CD8-positive, alpha-beta T cell (primary cell): ENCODE measurements at places on chromosomes 2 and 18.

GRCh38 chr18:61085036-61085435 lies 248.2 kb upstream of the CDH20 start:
- no peak for DNase-seq

GRCh38 chr18:52219102-52219501 lies 120.9 kb upstream of the DCC start:
- no peak for DNase-seq

DNA sequence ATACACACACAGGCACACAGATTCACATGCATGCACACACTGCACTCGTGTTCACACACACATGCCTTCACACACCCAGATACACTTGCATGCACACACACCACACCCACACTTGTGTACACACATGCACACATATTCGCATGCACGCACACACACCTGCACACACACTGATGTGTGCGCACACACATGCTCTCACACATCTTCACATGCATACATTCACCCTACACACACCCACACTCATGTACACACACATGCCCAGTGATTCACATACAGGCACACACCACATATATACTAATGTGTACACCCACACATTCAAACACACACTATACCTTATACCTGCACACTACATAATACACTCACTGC lies 181.6 kb downstream of the LOXHD1 start:
- DNase-seq, result no peak

DNA sequence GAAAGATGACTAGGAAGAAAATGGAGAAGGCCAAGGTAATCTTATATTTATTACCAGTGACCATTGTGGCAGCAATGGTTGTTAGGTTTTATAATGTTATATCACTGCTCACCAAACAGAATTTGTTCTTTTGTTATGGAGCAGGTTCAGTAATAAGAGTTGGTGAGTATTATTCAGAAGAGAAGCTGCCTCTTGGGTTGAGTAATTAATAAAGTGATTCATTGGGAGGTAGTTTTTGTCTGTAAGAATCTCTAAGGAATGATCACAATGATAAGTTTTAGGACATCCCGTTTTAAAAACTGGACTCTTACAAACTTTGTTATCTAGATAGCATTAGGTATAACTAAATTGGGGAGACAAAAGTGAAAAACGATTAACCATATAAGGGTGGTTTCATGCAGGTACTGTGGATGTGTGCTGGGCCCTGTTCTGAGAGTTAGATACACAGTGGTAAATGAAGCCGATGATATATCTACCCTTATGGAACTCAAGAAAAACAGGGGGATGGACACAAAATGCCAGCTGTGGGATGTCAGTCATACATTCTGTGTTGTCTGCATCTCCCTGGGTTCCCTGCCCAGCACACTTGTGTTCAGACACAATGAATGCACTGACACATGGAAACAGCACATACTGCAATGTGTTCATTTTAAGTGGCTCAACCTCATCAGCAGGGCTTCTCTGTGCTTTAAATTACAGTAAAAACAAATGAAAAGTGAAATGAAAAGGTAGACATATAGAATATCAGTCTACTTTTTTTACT lies 7.5 kb downstream of the MAP4K4 start:
- DNase-seq, result no peak

DNA sequence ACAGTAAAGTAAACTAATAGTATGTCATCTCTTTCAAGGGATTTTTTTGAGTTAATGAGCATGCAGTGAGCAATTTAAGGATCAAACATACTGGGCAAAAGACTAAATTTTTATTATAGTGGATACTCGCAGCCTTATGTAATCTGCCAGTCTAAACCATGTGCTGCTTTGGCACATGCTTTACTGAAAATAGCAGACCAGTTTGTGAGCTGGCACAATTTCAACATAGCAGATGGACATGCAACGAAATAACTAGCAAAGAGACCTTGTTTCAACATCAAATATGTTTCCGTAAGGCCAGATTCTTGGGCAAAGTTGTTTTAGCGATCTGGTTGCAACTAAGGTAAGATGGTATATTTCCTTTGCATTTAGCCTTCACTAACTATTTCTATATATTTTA lies 807.3 kb downstream of the NR4A2 start:
- no peak for DNase-seq

GRCh38 chr2:146412625-146413024 lies 1432.2 kb upstream of the ACVR2A start:
- DNase-seq, result no peak

DNA sequence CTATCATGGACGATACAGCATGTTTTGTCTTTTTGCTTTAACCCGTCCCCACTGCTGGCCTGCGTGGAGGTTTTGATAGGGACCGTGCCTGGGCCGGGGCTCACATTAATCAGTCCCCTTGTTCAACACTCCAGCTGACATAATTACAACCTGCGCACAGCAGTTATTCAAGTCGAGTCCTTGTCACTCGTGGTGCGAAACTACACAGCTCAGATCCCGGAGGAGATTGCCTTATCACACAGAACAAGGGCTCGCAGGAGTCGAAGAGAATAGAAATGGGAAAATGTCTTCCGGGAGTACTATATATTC lies 304.4 kb downstream of the ZNF407 start:
- no peak for DNase-seq

GRCh38 chr18:73980289-73980979 lies 167.2 kb downstream of the FBXO15 start:
- no peak for DNase-seq

- no peak for DNase-seq
These were observed 312.7 kb upstream of the CYRIA start for GRCh38 chr2:16978301-16978700.

DNA sequence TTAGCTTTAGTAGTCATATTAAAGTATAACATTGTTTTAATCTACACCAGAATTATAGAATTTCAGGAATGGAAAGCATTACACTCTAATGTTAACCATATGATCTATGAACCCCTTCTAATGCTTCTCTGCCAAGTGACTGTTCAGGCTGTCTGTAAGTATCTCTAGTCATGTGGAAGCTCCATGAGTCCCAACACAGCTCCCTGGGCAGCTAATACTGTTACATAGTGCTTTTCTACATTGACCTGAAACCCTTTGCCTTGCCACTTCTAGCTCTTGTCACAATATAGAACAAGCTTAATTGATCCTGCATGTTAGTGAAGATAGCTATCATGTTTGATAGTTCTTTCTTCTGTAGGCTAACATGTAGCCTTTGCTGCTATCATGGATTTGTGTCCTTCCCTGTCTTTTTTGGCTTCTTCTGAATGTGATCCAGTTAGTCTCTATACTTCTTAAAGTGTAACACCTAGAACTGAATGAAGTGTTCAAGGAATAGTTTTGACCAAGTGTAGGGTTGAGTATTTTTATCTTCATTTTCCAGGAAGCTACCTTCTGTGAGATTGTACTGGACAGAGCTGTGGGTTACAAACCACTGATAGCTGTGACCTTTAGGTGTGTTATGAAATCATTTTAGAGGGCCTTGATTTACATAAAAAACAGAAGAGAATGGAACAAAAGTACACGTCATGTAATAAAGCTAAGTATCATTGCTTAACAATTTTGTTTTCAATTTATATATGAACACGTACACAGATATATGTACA lies 23.7 kb downstream of the BABAM2 start:
- no peak for DNase-seq

DNA sequence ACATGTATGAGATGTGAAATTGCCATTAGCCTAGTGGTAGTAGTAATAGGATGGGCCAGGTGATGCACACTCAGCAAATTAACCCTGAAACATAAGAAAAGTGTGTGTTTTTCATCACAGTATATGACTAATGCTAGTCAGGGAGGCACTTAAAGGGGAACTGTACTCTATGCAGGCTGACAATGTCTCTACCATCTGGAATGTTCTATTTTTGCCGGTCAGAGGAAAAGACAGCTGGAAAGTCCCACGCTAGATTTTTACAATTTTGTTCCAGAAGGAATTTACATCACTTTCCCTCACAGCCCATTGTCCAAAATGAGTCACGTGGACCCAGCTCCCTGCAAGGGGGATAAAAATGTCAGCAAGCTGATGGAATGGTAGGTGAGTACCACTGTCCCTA lies 746.3 kb upstream of the CHAC2 start:
- DNase-seq, result no peak

DNA sequence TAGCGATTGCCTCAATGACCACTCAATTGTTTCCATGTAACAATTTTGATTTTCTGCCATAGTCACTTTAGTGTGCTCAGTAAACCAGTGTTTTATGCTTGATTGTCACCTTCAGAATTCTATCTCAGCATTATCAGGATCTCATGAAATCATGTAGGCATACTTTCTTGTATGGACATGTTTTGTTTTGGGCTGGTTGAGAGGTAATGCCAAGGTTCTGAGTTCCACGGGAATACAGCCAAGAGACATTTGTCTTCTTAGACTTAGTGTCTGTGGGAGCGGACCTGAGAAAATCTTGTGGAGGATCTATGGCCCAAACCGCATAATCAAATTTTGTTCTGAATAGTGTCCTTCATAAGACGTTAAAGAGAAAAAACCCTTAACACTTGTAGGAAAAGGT lies 10.2 kb downstream of the MSTN start:
- DNase-seq, result no peak

GRCh38 chr2:176830362-176830761 lies 382.2 kb upstream of the HNRNPA3 start:
- DNase-seq, result peak; percentile 68

DNA sequence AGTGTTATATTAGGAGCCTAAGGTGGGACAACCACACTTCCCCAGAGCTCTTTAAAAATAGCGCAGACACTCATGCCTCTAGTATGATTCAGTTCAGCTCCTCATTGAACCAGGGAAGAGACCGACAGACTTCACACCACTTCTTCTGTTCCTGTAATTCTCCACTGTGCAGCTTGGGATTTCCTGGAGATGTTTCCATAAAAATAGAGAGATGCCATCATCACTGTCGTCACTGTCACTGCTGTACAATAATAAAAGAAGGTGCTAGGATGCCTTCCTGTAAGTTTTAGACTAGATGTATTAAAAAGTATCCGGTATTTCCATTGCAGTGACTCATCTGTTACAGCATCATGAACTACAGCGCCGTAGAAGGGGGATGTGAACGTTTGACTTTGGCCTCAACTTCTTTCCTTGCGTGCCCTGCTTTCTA lies 110.9 kb downstream of the FAM210A start:
- peak; percentile 31 for DNase-seq

- no peak for DNase-seq
These were observed 194.9 kb downstream of the CTIF start for GRCh38 chr18:48733643-48734253.

DNA sequence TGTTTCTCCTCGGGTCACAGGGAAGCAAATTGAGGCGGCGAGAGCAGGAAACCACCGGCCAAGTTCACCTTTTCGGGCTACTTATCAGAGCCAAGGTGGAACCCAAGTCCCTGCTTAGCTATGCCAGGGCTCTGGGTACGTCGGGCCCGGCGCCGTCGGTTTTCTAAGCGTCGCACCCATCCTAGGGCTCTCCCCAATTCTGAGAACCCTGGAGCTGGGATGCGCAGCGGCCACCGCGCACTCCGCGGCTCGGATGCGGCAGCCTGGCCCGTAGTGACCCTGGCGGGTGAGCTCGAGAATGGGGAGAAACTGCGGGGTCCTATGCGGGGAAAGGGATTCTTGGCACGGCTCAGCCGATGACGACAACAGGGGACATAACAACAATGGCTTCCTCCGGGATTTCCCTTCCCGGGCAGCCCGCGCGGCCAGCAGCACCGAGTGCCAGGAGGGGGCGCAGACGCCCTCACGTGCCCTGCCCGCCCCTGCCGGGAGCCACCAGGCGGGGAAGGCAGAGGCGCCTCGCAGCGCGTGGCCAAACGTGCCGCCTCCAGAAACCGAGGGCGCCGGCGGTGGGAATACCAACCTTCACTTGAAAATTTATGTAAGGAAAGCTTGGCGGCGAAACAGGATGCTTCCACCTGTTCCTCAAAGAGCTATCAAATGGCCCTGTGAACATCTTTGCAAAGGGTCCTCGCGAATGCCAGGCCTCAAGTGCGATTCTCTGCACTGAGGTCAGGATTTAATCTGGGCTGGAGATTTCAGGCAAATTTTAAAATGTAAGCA lies 2.1 kb upstream of the SLC30A3 start:
- peak; percentile 85 for DNase-seq

- DNase-seq, result no peak
These were observed 8.8 kb downstream of the NOL10 start for GRCh38 chr2:10680957-10681356.

DNA sequence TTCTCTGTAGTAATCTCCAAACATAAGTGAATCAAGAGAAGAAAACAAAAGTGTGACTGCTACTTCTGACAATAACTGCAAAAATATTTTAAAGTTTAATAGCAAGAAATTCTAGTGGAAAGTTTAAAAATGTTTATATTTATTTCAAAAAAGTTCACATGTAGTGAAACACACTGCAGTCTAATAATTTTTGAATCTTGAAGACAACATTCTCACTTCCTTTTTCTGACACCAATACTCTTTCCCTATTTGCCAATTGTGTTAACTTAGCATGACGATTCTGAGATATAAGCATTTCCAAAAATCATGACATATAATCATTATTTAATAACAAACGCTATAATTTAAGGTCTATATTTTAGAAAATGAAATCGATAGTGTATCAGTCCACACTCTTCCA lies 429.1 kb upstream of the PKDCC start:
- no peak for DNase-seq

DNA sequence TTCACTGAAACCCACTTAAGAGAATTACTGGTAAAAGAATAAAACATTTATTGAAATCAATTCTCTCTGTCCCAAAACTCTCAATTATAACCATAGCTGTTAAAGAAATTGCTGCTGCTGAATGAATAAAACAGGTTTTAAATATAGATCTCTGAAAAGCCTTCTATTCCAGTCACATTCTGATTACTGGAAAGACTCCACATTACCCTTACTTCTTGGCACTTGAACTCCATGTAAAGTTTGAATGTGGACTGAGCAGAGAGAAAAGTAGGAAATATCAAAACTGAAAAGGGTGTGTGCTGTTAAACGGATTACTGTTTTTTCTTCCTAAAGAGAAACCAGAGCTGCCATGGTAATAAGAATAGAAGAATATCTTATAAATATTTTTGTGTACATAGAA lies 655.3 kb upstream of the SETBP1 start:
- DNase-seq, result no peak

GRCh38 chr2:230816735-230817134 lies 48.0 kb upstream of the ITM2C start:
- DNase-seq, result no peak

DNA sequence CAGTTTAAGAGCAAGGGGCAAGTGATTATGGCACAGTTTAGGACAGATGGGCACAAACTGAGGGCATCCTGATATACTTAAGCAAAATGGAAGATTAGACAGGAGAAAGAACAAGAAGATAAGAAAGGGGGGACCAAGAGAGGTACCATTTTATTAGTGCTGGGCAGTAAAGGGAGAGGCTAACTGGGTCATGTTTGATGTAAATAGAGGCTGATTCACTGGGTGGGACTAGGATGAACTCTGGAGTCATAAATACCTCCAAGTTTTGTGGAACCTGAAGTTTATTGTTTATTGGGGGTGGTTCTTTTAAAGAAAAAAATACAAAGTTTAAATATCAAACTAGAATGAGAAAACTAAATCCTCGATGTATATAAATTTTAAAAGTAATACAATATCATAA lies 1067.2 kb upstream of the GYPC start:
- no peak for DNase-seq

- no peak for DNase-seq
These were observed 67.0 kb downstream of the TTC21B start for GRCh38 chr2:165886487-165887146.

- no peak for DNase-seq
These were observed 259.2 kb upstream of the SLC14A2 start for GRCh38 chr18:45355944-45356520.
